ENCODE measurements at places on chromosomes 4 and X. TPM values are rescaled to one million over a fixed set of nuclear protein-coding genes. Genes with fewer than 3 reads are reported as not detected.

Gene ANKRD50
- 25.0 TPM for total RNA-seq

Gene ANKRD37
- total RNA-seq = 2.8 TPM

GRCh38 chr4:150415213-150415612 is 166.7 kb upstream of the MAB21L2 start:
- H3K36me3 ChIP-seq = no peaks in the 10 kb centered on the region
- H3K4me1 ChIP-seq = no peaks in the 10 kb centered on the region
- no peak overlapping the region for H3K27ac ChIP-seq
- no peak for DNase-seq
- H3K27me3 ChIP-seq = no peaks in the 10 kb centered on the region

DNA sequence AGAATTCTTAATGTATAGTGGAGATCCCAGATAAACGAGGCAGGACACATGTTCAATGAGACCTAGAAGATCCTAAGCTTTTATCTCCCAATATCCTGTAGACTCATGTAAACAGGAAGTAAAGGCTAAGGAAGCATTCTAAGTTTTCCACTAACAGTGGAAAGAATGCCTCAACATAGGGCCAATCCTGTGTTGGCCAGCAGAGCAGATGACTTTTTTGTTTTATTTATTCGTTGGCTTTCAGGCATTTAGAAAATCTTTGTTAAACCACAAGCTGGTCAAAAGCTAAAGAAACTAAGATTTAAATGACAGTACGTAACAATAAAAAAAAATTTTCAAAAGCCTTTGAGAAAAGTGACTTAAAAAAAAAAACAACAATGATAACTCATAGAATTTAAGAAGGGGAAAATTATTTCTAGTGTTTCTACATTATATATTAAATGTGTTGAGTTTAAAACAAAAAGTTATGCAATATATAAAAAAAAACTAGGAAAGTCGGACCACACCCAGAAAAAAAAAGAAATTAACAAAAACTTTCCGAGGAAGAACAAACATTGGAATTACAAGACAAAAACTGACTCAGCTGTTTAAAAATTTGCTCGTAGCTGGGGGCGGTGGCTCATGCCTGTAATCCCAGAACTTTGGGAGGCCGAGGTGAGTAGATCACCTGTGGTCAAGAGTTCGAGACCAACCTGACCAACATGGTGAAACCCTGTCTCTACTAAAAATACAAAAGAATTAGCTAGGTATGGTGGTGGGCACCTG is 759.3 kb downstream of the FSTL5 start:
- no peaks in the 10 kb centered on the region for H3K27me3 ChIP-seq
- H3K27ac ChIP-seq = no peak overlapping the region
- H3K36me3 ChIP-seq = no peaks in the 10 kb centered on the region

DNA sequence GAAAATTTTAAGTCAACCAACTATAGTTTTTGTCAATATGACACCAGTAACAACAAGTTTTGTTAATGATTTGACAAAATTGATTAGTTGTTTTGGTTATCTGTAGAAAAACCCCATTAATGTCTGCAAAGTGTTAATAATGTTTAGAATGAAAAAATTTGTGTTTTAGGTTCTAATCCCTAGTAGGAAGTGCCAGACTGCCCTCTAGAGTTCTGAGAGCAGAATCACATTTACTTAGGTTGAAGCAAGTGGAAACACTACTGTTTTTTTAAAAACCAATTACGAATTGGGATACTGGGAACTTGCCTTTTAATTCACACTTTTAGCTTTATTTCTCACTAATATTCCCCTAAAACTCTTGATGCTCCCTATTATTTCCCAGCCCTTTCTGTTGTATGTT is 101.1 kb upstream of the CYLC1 start:
- no peaks in the 10 kb centered on the region for H3K4me1 ChIP-seq
- no peak for DNase-seq
- no peak overlapping the region for H3K27ac ChIP-seq
- H3K36me3 ChIP-seq = no peaks in the 10 kb centered on the region
- H3K4me3 ChIP-seq = no peak overlapping the region

DNA sequence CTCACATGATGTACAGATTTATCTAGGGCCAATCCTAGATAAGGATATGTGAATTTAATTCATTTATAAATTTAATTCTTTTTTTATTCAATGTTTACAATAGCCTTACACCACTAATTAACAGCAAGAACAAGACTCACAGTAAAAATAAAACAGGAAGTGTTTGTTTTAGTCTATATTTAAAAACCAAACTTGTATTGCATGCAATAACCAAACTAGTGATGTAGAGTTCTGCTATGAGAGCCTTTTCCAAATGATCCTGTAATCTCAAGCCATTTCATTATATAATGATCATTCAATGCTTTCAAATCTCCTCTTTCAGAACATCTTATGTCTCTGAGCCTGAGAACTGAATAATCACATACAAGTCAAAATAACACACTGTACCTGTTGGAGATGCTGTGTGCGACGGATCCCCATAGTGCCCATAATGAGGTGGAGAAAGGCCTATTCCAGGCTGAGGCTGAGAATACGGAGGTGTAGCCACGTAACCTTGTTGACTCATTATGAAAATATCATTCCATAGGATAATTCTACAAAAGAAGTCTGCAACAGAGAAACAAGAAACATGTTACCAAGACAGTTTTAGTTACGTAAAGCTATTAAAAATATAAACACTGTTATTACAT is 2.6 kb downstream of the SEC24D start:
- H3K36me3 ChIP-seq = peaks cover 25% of the 10 kb centered on the region
- no peak for DNase-seq
- peaks cover 5% of the 10 kb centered on the region for H3K4me1 ChIP-seq
- H3K27ac ChIP-seq = no peak overlapping the region
- H3K4me3 ChIP-seq = no peak overlapping the region
